ENCODE measurements at places on chromosomes 1 and 21.

GRCh38 chr1:31980835-31981455 is 32.7 kb upstream of the KHDRBS1 start:
- no peak for DNase-seq

DNA sequence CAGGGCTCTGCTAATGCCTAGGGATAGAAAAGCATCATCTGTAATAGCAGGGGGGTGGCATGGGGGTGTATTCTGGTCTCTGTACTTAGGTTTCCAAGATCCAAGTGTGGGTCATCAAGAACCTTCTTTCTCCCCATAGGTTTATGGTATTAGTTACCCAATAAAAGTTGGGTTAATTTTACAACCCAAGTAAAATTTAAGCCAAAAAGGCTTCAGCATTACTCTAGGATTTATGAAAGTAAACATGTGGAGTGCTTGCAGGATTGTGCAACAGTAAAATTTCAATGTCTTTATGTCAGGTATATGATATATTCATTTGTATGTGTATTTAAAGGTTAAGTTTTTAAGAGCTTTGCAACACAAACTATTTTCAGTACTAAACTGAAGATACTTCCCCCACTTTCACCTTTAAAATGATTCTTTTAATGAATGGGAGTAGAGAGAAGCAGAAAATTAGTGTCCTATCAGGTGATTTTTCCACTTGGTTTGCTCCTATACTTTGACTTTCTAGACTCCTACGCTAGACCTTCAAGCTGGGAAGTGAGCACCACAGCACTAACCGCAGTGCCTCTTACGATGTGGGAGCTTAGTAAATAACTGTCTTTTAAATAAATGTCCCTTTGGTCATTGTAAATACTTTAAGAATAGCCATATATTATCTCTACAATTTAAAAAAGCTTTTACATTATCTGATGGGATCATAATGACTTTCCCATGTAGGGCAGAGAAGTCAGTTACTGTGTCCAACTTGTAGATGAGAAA is 67.8 kb upstream of the UBE2U start:
- no peak for DNase-seq

DNA sequence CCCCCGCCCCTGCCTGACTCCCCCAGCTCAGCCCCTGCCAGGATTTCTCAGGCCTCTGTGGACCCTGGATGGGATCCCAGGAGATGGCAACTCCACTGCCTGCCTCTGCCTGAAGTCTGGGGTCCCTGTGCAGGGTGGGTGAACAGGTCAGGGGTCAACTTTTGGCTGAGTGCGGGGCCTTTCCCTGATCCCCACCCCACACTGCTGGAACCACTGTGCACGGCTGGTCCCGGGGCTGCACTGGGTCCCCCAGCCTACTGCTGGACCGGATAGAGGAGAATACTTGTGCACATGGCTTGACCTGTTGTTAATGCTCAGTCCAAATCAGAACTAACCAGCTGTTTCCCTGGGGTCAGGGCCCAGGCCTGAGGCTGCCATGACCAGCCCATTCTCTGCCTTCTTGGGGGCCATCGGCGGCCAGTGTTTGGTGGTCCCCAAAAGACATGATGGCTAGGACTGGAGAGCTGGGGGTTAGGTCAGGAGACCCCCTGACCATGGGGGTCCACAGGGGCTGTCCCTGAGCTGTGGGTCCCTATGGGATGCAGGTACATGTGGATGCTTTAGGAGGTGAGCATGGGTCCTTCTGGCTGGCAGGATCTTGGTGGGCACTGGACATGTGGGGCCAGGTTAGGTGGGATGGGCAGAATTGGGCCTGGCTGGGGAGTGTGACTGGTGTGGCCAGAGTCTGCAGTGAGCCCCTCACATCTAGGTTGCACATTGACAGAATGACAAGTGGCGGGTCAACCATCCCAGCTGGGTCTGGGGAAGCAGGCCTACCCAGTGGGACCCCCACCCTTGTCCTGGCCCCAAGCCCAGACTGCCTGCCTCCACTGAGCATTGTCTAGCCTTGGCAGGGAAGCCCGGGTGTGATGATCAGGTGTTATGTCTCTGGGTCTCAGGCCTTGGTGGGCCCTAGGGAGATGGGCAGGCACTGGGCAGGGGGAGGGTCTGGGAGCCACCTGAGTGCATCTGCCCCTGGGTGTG is 19.0 kb upstream of the ZNF678 start:
- no peak for DNase-seq

- no peak for DNase-seq
Measured at GRCh38 chr1:162404550-162405160, 7.3 kb downstream of the SH2D1B start.
